Stimulated activated CD4-positive, alpha-beta T cell treated with anti-CD3 and anti-CD28 coated beads, Interleukin-15, amount 100 ng/mL, for 1 hour (primary cell): ENCODE measurements at places on chromosomes 16 and 17.

GRCh38 chr16:10965440-10966061 is 21.2 kb downstream of the CLEC16A start:
- no peak for DNase-seq

DNA sequence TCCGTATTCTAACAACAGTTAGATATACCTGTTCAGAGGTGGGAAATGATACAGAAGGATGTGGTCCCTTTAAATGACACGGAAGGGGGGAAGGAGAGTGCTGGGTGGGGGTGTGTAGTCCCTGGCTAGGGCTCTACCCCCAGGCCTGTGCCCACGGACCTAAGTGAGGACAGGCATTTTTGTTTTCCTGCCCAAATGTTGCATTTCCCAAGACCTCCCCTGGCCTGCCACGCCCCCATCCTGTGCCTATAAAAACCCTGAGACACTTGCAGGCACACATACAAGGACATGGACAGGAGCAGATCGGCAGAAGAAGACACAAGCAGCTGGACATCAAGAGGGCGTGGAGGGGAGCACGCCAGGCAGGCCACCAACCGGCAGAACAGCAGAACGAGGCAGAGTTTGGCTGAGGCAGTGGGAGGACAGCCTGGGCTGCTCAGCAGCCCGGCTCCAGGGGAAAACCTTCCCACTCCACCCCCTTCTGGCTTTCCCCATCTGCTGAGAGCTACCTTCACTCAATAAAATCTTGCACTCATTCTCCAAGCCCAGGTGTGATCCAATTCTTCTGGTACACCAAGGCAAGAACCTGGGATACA is 13.3 kb upstream of the MPP2 start:
- no peak for DNase-seq

DNA sequence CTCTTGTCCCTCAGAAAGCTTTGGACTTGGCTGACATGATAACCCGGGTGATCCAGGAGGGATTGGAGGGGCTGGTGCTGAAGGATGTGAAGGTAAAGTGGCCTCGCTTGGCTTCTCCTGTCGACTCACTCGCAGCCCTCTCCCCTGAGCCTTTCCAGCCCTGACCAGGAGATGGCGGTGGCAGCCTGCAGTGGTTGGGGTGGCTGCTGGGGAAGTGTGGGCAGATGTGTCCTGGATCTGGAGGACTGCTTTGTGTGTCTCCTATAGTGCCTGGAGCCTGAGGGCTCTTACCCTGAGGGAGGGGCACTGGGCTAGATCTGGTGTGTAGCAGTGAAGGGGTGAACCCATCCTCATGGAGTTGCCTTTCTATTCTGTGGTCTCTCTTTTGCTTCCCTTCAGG is 17.9 kb downstream of the LIG3 start:
- peak; percentile 68 for DNase-seq

- DNase-seq, result no peak
Measured at GRCh38 chr17:21368545-21369246, 7.5 kb upstream of the KCNJ12 start.

GRCh38 chr17:30226878-30227277 is 8.6 kb downstream of the SLC6A4 start:
- no peak for DNase-seq

DNA sequence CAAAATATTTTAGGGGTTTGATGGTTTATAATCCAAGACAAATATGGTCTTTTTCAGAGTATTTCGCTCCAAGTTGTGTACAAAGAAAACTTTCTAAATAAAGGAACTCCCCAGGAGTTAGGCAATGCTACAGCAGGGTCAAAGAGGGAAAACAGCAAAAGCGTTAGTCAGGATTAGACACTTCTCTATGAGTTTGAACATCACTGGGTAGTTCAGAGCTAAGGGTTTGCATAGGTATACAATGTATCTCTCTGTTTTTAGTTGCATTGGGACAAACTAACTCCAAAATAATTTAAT is 34.8 kb downstream of the FAM20A start:
- DNase-seq, result no peak

DNA sequence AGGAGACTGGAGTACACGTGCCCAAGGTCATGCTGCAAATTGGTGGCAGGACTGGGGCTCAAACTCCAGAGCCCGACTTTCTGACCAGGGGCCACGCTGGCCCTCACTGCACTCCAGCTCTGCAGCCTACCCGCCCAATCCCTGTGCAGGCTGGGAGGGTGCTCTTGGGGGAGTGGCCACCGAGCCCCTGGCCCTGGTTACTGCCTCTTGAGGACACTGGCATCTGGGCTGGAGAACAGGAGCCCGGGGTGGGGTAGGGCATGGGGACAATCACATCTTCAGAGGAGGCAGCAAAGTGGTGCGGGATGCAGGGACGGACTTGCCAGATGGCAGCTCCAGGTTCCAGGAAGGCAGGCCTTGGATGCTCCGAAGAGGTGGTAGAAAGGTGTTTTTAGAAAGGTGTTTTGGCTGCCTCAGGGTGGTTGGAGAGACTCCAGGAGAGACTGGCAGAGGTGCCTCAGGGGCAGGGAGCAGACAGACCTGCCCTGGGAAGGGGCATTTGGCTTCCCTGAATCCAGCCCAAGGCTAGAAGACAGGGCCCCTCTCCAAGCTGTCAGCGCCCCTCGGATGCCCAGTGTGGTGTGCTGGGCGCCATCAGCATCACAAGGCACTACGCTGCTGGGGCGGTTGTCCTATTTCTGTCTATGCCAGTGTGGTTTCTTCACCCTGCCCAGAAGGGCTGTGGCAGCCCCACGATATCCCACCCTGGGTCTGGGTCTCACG is 220.6 kb downstream of the NTN1 start:
- DNase-seq, result no peak

DNA sequence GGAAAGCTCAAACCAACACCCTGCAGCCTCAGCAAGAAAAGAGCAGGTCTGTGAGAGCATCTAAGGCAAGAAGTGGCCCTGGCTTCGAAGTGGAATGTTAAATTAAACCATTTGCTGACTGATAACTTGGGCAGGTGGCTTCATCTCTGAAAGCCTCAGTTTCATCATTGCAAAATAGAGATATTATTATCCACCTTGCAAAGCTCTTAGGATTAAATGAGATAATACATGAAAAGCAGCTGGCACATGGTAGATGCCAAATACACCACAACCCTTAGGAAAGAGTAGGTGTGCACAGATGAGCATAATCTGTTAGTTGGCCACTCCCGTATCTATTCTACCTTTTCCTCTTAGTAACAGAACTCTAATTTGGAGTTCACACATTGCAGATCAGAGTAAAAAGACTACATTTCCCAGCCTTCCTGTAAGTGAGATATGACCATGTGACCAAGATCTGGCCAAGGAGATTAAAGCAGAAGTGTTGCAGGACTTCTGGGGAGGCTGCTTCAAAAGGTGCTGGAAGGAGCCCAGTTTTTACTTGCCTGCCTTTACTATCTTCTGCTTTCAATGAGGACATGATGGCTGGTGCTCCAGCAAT is 288.7 kb downstream of the SOX9 start:
- DNase-seq, result no peak

GRCh38 chr16:87784812-87785211 is 19.0 kb upstream of the KLHDC4 start:
- DNase-seq, result no peak

GRCh38 chr17:65055280-65055707 is 1.2 kb downstream of the GNA13 start:
- no peak for DNase-seq

GRCh38 chr16:66144641-66145040 is 221.8 kb upstream of the CDH5 start:
- no peak for DNase-seq

DNA sequence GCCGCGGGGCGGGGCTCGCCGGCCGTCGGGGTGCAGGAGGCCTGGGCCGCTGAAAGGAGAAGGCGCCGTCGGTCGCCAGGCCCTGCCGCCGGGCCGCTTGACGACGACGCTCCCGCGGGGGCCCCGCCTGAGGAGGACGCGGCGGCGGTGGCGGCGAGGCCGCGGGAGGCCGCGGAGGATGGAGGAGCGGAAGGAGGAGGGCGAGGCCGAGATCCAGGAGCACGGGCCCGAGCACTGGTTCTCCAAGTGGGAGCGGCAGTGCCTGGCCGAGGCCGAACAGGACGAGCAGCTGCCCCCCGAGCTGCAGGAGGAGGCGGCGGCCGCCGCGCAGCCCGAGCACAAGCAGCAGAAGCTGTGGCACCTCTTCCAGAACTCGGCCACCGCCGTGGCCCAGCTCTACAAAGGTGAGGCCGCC is 430 bp downstream of the HAPSTR1 start:
- DNase-seq, result no peak

- no peak for DNase-seq
Measured at GRCh38 chr16:65688301-65688700, 566.4 kb upstream of the CDH11 start.

- DNase-seq, result no peak
Measured at GRCh38 chr17:21304091-21304490, 19.6 kb downstream of the MAP2K3 start.

- no peak for DNase-seq
Measured at GRCh38 chr17:79027925-79028491, 4.0 kb downstream of the C1QTNF1 start.

- DNase-seq, result no peak
Measured at GRCh38 chr17:57572062-57572461, 173.0 kb downstream of the CCDC182 start.

DNA sequence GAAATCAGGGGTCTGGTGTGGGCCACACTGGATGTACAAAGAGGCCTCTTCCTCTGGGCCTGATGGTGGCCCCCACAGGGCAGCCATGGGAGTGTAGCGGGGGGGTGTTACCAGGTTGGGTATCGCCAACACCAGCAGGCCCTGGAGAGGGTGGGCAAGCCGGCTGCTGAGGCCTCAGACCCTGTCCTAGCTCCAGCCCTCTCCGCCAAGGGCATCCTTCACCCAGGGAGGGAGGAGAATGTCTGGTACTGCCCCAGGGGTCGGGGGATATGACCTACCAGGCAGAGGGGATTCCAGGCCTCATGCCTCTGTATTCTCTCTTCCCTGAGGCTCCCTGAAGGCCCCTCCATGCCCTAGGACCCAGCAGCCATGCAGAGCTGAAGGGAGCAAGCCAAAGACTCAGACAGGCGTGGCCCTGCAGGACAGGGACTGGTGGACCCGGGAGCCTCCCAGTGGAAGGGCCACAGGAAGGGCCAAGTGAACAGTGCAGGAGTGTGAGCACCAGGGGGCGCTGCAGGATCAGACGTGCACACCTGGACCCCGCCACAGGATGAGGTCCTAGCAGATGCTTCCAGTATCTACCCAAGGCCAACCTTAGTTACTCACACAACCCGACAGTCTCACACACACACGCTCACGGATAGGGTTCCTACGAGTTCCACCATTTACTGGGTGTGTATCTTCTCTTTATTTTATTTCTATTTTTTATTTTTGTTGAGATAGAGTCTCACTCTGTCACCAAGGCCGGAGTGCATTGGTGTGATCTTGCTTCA is 10.9 kb upstream of the CES4A start:
- peak; percentile 79 for DNase-seq

- no peak for DNase-seq
Measured at GRCh38 chr16:14109077-14109775, 38.1 kb downstream of the MRTFB start.

GRCh38 chr17:3046753-3047152 is 16.7 kb downstream of the OR1D5 start:
- no peak for DNase-seq

DNA sequence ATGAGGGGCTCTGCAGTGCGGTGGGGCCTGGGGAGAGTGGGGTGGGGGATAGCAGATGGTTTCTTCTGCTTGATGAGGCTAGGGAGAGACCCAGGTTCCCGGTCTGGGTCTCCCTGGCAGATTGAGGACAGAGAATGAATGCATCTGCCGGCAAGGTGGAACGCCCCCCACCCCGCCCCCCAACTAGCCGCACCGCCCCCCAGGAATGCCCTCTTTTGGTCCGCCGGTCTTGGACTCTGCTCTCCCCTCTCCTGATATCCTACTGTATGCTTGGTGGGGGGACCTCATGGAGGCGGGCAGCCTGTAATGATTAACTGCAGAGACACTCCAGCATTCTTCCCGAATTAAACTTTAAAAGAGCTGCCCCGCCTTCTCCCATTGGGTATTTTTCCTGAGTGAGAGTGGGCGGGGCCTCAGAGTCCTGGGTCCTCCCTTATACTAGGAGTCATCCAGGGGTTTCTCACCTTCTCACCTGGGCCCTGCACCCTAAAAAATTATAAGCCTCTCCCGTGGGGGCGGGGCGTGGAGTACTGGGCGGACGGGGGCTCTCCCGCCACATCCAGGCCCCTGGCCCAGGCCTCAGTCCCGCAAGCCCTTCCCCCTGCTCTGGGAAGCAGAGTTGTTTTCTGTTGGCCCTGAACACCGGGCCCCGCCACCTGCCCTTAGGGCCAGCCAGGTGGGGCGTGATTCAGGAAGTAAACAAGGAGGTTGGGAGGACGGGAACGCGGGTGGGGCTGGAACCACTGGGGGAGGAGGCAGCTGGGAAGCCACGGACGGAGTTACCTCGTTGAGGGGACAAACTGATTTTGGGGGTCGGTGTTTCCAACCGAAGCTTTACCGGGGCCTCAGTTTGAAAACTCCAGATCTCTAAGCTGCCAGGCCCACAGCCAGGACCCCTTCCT is 1.5 kb downstream of the GRB7 start:
- no peak for DNase-seq

DNA sequence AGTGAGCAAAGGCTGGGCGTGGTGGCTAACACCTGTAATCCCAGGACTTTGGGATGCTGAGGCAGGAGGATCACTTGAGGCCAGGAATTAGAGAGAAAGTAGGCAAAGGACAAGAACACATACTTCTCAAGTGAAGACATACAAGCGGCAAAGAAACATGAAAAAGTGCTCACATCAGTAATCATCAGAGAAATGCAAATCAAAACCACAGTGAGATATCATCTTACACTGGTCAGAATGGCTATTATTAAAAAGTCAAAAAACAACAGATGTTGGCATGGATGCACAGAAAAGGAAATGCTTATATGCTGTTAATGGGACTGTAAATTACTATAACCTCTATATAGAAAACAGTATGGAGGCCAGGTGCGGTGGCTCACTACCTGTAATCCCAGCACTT is 12.2 kb upstream of the SLX4 start:
- DNase-seq, result no peak
